CD4-positive, alpha-beta T cell treated with Interleukin-15 for 4 hours (primary cell): ENCODE measurements at places on chromosomes 4 and X.

GRCh38 chr4:40264995-40265909 lies 68.4 kb downstream of the RHOH start:
- peak; percentile 64 for DNase-seq

DNA sequence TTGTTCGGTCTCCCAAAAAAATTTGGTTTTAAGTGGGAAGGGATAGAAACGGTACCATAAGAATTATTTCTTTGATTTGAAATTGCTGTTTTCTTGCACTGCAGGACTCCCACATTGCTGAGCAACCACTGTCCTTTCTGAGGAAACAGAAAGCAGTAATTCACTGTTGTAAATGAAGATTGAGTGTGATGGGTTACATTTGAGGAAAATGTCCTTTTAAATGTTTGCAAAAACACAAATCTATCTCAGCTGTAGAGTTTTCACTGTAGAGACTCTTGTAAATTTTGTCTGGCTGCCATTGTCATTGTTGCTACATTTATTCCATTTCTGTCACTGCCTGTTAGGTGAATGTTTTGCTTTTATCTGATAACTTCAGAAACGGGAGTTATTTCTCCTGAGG lies 105.2 kb downstream of the FRAS1 start:
- no peak for DNase-seq

- DNase-seq = no peak
Measured at GRCh38 chr4:8157496-8157895, 1.1 kb downstream of the ABLIM2 start.

- DNase-seq = no peak
Measured at GRCh38 chr4:79827283-79827682, 245.7 kb downstream of the ANTXR2 start.

- DNase-seq = peak; percentile 67
Measured at GRCh38 chrX:55056820-55057674, 17.8 kb upstream of the PAGE2B start.

- DNase-seq = no peak
Measured at GRCh38 chr4:31877429-31877828, 1157.3 kb downstream of the PCDH7 start.

DNA sequence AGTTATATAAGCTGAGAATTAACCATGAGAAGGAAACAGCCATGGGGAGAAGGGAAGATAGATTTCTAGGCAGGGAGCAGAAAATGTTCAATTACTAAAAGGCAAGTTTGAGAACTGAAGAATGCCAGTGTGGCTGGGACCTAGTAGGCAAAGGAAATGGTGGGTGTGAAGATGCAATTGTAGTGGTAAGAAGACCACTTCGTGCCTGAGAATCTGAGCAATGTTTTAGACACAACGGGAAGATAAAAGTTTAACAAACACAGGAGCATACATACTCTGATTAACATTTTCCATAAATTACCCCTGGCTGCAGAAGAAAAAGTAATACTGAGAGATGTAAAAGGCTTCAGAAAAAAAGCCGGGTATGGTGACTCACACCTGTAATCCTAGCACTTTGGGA lies 18.1 kb upstream of the MMRN1 start:
- no peak for DNase-seq

GRCh38 chr4:40721730-40722171 lies 28.0 kb upstream of the NSUN7 start:
- DNase-seq = no peak

DNA sequence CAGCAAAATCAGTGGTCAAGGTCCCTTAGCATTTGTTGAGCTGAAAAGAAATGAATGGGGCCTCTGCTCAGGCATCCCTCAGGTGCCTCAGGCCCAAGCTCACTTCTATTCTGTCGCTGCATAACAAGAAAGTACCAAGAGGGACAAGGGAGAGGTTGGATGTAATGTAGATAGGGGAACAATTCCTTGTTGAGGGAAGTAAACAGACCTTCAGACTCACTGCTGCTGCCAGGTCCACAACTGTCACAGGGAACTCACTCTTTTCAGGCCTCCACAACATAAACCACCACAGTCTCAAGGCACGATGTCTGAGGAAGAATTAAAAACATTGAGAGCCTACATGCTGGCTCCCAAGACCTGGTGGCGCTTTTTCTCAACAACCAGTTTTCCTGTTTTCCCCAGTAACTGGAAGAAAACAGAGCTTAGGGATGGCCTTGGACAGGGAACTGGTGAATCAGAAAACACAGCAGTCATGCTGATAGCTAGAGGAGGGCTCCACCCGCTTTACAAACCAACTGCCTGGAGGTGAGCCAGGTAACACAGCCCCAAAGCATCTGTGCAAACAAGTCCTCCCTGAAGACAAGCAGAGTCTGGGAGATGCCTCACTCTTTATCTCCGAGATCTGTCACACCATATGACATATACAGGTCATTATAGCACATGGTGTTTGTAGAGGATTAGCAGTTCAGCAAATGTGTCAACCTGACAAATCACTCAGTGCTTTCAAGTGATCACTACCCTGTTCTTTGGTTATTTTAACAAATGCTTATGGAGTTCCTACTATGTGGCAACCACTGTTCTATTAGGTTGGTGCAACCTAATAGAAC lies 14.3 kb upstream of the AWAT1 start:
- no peak for DNase-seq

GRCh38 chr4:160091631-160092030 lies 988.8 kb downstream of the RAPGEF2 start:
- DNase-seq = no peak

- DNase-seq = no peak
Measured at GRCh38 chr4:158783785-158784184, 15.0 kb downstream of the FNIP2 start.

- DNase-seq = no peak
Measured at GRCh38 chr4:924107-925096, 7.7 kb downstream of the GAK start.

- no peak for DNase-seq
Measured at GRCh38 chrX:40863671-40864070, 128.3 kb upstream of the MED14 start.

GRCh38 chr4:186029571-186030398 lies 39.2 kb upstream of the TLR3 start:
- no peak for DNase-seq

DNA sequence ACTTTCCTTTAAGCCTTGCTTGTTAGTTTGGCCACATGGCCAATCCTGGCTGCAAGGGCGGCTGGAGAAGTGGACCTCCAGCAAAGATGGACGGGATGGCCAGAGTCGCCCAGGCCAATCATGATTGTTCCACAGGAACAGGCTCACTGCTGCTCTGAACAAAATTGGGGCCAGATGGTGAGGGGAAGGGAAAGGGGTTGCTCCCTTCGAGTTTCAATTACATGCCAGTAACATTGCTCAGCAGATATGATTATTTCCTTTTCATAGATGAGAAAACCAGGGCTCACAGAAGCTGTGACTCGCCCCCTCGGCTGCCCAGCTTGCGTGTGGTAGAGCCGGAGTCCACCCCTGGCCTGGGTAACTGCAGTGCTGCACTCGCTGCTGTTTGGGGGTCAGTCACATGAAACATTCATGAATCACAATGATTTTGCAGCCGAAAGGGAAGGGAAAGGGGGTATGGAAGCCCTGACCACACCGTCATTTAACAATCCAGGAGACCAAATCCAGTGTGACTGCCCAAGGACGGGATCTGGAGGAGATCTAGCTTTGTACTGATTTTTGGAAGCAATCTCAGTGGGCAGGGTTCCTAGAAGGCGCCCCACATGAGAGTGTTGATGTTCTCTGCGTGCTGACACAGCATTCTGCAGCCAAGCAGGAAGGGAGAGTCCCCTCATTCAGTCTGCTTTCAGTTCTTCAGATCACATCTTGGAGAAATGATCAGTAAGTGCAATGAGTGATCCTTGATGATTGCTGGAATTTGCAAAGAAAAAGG lies 77.3 kb upstream of the MSX1 start:
- no peak for DNase-seq

DNA sequence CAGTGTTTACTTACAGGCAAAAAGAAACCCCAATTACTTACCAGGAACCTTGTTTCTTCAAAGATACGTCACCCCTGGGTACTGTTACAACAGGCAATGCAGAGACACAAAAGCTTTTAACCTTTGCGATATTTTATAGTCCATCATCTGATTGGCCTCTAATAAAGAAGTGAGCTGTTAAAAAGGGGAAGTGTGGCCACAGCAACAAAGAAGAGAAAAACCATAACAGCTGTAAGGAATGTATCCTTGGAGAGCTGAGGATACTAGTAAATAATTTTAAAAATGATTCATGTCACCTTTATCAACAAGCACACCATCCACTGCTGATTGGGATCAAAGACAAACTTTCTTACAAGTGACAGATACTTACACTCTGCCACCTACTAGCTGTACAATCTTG lies 14.1 kb downstream of the GABRA4 start:
- DNase-seq = no peak

- DNase-seq = no peak
Measured at GRCh38 chrX:108642273-108642628, 94.1 kb downstream of the IRS4 start.

DNA sequence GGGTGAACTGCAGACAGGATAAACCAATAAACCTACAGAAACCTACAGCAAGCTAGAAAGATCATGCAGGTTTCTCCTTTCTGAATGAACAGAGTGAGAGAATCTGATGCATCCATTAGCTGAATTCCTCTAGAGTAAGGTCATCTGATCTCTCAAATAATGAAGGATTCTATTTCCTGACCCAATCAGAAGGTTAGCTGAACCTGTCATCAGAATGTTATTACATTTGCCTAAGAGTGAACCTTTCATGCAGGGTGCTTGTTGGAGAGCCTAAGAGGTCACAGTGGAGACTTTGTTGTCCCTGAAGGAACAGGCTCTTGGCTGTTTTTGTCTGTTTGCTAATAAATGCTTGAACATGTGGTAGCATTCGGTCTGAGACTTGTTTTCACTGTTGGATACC lies 24.0 kb downstream of the MEPE start:
- no peak for DNase-seq

- no peak for DNase-seq
Measured at GRCh38 chr4:10033191-10033881, 12.0 kb upstream of the SLC2A9 start.

DNA sequence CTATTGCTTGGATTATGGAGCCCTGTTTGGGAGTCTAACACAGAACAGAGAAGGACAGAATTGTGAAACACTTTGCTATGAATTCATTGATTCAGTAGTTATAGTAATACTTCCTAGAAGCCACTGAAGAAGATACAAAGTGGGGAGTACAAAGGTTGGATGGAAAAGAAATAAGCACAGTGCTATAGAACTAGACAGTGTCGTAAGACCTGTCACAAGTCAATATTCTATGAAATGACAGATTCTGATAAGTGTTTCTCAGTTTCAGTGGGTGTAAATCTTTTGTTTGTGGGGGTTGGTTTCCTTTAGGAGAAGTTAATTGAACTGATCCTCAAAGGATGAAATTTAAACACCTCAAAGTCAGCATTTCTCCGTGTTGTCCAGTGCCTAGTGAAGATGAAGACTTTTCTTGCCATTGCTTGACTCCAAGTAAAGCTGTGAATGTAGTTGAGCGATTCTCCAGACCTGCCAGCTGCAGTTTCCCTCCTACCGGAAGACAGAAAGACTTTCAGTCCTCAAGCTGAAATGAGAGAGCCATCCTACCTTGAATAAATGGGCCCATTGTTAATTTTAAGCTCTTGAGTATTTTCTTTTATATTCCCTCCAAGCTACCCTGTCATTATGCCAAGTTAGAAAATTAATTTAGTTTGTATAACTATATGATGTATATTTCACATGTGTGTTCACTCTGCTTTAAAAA lies 7.9 kb downstream of the PDLIM5 start:
- DNase-seq = no peak
